ENCODE measurements at places on chromosomes 7 and 10.

GRCh38 chr10:109866168-109866994 is 56.9 kb downstream of the XPNPEP1 start:
- DNase-seq = peak; percentile 25

GRCh38 chr10:35375091-35375765 is 38.9 kb downstream of the CCNY start:
- no peak for DNase-seq

GRCh38 chr7:46859963-46860475 is 721.9 kb downstream of the TNS3 start:
- no peak for DNase-seq

DNA sequence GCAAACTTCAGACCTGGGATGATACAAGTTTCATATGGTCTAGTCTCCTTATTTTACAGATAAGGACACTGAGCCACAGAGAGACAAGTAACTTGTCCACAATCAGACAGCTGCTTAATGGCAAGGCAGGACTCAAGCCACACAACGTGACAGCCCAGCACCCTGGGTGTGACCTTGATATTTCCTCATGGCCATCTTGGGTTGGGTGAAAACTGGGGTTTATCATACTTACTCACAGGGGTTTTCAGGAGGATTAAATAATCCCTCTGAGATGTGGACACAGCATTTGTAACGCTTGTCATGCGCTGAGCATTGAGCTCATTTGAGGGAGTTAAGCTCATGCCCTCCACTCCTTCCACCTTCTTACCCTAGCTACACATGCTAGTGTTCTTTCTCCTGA is 58.0 kb downstream of the ABLIM1 start:
- no peak for DNase-seq

Measured in hepatocyte (in vitro differentiated cells).